ENCODE measurements at places on chromosomes 5 and 9.

DNA sequence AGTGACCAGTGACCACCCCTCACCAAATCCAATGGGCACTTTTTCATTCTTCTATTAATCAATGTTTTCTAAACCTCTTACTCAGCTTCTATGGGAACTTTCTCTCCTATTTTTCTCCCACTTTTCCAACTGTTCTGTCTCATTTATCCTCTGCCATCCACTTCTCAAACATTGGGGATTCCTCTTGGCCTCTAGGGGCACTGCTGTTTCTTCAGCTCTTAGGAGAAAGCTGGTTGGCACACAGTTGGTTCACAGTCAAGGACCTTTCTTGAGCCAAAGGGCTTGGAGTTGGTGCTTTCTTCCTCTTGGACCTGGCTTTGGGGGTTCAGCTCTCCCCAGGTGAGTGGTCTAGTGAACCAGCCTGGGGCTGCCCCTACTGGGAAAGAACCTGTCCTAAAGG is 112.2 kb upstream of the LHFPL2 start:
- DNase-seq: no peak

- no peak for DNase-seq
These were observed 118.7 kb upstream of the FST start for GRCh38 chr5:53361708-53362107.

GRCh38 chr9:128906741-128907140 is 14.0 kb upstream of the PHYHD1 start:
- DNase-seq: no peak

- DNase-seq: no peak
These were observed 1151.6 kb upstream of the CDH9 start for GRCh38 chr5:28190011-28190410.

DNA sequence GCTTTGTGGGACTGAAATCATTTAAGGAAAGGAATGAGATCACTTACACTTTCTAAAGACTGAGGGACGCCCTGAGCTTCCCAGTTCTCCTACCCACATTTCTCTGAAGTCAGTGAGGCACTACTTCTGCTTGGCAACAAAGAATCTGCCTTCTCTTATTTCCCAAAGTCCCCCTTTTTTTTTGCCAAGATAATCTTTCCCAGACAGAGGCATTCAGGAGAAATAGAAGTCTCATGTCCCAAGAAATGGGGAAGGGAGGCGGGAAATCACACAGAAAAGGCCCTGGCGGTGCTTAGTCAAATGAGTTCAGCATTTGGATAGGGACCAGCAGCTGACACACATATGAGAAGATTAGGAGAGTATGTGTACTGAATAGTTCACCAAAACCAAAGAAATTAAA is 159.7 kb downstream of the MUSK start:
- DNase-seq: no peak

- no peak for DNase-seq
These were observed 2.5 kb upstream of the QSOX2 start for GRCh38 chr9:136247947-136248637.

DNA sequence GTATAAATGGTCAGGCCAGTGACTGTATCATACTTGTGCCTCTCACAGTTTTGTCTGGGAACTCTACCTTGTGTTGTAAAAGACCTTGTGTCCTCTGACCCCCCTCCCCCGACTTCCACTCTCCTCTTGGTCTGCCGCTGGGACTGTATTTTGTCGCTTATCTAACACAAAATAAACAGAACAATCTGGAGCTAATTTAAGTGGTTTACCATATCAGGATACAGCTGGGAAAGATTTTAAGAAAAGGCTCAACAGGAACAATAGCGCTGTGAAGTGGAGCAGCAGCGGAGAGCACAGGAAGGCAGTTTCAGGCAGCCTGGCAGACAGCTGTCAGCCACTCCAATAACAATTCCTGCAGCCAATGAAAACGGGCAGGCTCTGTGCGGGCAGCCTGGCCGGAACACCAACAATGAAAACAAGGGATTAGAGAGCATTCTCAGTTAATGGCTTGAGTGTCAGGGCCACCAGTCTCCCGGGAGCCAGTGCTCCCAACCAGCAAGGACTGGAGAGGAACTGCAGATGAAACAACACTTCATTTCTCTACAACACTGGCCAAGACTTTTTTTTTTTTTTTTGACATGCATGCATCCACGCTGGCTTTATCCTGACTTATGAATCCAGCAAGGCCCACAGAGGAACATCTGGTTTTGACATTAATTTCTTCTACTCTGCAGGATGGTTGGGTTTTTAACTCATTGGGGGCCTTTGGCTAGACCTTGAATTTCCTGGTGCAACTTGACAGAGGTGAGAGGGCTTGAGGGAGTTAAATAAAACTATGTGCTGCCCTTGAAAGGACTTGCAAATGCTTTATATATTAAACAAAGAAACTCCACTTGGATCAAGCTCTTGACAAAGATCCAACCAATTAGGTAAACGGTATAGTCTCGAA is 76.7 kb downstream of the ARSB start:
- DNase-seq: no peak

DNA sequence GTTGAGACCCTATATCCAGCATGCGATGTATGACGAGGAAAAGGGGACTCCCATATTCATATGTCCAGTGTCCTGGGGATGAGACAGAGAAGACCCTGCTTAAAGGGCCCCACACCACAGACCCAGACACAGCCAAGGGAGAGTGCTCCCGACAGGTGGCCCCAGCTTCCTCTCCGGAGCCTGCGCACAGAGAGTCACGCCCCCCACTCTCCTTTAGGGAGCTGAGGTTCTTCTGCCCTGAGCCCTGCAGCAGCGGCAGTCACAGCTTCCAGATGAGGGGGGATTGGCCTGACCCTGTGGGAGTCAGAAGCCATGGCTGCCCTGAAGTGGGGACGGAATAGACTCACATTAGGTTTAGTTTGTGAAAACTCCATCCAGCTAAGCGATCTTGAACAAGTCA is 17.1 kb downstream of the BTNL3 start:
- DNase-seq: no peak

- no peak for DNase-seq
These were observed 166.8 kb downstream of the NNT start for GRCh38 chr5:43769571-43770355.

DNA sequence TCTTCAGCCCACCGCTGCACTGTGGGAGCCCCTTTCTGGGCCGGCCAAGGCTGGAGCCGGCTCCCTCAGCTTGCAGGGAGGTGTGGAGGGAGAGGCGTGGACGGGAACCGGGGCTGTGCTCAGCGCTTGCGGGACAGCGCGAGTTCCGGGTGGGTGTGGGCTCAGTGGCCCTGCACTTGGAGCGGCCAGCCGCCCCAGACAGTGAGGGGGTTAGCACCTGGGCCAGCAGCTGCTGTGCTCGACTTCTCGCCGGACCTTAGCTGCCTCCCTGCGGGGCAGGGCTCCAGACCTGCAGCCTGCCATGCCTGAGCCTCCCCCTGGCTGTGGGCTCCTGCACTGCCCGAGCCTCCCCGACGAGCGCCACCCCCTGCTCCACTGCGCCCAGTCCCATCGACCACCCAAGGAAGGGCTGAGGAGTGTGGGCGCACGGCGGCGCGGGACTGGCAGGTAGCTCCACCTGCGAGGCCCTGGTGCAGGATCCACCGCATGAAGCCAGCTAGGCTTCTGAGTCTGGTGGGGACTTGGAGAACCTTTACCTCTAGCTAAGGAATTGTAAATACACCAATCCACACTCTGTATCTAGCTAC is 92.9 kb upstream of the MAST4 start:
- no peak for DNase-seq

GRCh38 chr9:108885643-108886348 is 23.7 kb downstream of the ACTL7A start:
- no peak for DNase-seq

DNA sequence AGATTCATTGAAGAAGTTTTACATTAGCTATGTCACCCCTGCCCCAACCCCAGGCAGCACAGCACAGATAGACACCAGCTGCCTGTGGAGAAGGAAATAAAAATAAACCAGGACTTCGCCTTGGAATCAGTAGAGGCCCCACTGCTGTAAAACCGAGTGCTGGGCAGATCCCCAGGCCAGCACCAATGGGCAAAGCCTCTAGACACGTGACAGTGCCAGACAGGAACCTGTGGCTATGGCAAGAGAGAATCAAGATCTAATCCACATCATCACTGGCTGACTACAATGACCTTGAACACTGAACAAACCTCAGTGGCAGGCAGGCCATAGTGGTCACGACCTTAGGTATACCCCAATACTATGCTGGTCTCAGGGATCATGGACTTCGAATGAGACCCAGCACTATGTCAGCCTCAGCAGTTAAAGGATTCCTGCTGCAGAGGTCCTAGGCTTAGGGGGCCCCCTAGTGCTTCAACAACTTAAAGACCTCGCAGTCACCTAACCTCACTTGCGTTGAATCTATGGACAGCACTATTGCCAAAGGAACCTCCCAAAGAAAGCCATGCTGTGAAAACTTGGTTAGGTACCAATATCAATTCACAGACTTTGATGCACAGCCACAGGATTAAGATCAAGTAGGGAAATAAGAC is 2118.6 kb upstream of the C9orf72 start:
- DNase-seq: no peak

DNA sequence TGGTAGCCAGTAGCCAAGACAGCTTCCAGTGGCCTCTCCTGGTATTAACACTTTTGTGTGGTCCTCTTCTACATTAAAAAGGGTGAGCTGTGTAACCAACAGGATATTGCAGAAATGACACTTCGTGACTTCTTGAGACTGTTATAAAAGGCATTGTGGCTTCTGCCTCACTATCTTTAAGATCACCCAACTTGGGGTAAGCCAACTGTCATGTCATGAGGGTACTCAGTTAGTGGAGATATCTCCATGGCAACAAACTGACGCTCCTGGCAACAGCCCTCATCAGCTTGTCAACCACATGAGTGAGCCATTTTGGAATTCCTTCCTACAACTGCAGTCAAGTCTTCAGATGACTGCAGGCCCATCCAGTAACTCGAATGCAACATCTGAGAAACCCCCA is 121.7 kb downstream of the DEPDC1B start:
- DNase-seq: no peak

DNA sequence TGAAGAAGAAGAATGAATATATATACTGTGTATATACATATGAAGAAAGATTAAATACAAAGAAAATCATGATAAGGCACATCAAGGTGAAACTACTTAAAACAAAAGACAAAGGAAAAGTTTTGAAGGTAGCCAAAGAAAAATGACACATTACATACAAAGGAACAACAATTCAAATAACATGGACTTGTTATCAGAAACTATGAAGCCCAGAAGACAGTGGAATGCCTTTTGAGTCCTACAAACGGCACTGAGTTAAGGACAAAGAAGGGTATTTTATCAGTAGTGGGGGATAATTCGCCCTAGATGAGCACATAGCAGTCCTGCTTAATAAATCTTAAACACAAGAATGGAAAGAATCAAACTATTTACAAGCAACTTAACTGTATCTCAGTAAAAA is 77.8 kb downstream of the CAAP1 start:
- no peak for DNase-seq

- DNase-seq: no peak
These were observed 7.3 kb downstream of the PCDH1 start for GRCh38 chr5:141870871-141871270.

DNA sequence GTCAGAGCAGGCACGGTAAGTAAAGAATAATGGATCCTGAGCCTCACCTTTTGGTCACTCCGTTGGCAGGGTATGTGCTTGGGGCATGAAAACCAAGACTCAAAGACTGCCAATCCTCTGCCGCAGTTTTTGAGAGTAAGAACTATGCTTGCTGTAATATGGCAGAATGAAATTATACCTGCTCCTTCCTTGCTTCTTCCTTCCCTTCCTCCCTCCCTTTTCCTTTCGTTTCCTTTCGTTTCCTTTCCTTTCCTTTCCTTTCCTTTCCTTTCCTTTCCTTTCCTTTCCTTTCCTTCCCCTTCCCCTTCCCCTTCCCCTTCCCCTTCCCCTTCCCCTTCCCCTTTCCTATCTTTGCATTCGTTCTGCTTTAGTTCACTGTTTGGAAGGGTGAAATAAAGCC is 43.9 kb downstream of the SH3GL2 start:
- DNase-seq: no peak

- no peak for DNase-seq
These were observed 64.3 kb upstream of the NAA35 start for GRCh38 chr9:85876628-85877027.

DNA sequence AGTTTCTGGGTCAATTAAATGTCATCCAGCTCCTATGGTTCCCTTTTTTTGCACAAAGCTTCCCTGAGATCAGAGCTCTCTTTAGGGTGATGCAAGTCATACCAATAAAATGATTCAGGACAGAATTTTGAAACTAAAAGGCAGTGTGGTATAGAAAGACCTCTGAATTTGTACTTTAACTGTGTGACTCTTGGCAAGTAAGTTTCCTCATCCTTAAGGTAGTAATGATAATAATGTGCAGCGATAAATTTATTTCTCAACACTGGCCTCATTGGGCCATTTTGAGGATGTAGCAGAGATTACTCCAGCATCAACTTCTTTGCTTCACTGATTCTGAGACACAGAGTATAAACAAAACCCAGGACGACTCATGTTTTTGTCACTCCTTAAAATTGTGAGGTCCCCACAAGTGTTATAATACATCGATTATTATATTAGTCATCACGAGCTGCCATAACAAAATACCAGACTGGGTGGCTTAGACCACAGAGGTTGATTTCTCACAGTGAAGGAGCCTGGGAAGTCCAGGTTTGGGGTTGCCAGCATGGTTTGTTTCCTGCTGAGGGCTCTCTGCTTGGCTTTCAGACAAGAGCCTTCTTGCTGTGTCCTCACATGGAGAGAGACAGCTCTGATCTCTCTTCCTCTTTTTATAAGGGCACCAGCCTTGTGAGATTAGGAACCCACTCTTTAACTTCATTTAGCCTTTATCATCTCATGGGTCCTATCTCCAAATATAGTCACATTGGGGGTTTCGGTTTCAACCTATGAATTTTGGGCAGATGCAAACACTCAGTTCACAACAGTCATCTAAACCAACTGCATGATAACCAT is 293.0 kb downstream of the ZNF608 start:
- DNase-seq: no peak

DNA sequence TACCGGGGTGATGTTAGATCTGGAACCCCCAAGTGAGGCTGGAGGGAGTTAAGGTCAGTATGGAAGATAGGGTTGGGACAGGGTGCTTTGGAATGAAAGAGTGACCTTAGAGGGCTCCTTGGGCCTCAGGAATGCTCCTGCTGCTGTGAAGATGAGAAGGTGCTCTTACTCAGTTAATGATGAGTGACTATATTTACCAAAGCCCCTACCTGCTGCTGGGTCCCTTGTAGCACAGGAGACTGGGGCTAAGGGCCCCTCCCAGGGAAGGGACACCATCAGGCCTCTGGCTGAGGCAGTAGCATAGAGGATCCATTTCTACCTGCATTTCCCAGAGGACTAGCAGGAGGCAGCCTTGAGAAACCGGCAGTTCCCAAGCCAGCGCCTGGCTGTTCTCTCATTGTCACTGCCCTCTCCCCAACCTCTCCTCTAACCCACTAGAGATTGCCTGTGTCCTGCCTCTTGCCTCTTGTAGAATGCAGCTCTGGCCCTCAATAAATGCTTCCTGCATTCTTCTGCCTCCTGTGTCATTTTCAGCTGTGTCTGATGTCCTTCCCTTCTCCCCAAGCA is 2.3 kb upstream of the MYOZ3 start:
- no peak for DNase-seq

GRCh38 chr9:134789168-134789567 is 91.4 kb upstream of the FCN2 start:
- no peak for DNase-seq

GRCh38 chr9:97627624-97628023 is 5.5 kb downstream of the TSTD2 start:
- no peak for DNase-seq

All from CD4-positive, alpha-beta T cell treated with Interleukin-17A for 1 hour (primary cell).